Effector CD8-positive, alpha-beta T cell (primary cell): ENCODE measurements at places on chromosomes 2 and 18.

- no peak for DNase-seq
These were observed 92.4 kb downstream of the RHOB start for GRCh38 chr2:20539133-20539719.

- no peak for DNase-seq
These were observed 131.4 kb downstream of the MSH2 start for GRCh38 chr2:47534179-47534919.

- DNase-seq, result no peak
These were observed 6.0 kb upstream of the GPR55 start for GRCh38 chr2:230930928-230931555.

GRCh38 chr2:45218931-45219339 lies 209.7 kb upstream of the SIX2 start:
- no peak for DNase-seq

DNA sequence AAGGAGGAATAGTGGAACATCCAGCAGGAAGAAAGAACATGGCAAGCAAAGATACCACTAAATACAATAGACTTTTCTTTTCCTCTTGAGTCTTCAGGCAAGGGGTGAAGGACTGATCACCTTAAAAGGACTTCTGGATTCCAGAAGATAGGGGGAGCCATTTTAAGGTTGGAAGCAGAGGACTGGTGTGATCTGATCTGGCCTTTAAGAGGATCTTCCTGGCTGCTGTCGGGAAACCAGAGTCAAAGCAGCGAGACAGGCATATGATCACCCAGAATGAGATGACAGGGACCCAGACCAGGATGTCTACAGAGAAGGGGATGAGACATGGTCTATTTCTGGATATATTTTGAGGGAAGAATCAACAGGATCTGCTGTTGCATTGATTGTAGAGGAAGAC lies 558.0 kb downstream of the STK39 start:
- no peak for DNase-seq

- DNase-seq, result no peak
These were observed 36.8 kb upstream of the ATP8B1 start for GRCh38 chr18:57839942-57840381.

DNA sequence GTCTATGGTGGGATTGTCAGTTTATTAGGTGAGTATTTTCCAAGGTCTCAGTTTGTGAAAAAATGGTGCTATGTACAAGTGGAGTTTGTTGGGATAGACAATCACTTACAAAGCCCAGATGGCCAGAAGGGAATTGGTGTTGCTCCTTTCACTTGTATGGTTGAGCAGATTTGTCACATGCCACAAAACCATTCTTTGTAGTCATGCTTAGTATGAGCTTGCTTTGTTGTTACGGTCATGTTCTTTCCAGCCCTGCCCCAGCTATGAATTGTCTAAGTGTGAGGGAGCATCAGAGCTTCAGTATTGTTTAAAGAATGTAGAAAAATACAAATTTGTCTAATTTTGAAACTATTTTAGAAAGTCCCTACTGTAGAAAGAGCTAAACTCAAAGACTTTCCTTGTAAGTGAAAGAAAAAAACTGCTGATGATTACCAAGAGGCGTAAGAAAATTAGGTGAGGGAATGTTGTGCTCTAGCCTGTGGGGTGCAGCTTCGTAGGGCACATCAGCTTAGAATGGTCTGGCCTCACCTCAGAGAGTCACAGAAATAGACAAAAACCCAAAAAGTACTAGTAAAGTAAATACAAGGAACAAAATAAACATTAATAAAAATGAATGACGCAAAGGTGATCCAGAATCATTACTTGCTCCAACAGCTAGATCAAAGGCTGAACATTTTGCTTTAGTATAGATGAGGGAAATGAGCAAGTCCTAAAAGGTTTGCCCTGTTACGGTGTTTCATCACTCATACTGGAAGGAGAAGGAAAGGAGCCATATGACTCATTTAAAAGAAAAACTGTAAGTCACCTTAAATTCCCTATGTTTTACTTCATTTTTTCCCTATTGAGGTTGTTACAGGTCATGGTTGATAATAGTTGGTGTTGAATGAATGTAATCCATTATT lies 9.2 kb downstream of the TGIF1 start:
- DNase-seq, result no peak

DNA sequence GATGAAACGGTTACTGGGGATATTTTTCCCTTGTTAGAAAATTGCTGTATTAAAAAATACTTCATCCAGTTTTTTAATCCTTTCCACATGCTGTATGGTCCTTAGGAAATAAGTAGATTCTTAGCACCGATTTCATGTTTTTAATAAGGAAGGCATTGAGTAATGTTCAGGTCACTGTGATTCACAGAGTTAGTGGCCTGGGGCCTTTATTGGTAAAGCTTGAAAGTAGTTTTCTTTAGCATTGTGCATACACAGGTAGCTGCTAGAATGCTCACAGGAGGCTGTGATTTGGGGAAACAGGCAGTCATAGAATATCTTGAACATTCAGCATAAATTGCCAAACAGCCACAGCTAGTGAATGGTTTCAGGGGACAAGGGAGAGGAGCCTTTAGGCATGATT lies 79.8 kb downstream of the XRCC5 start:
- no peak for DNase-seq

DNA sequence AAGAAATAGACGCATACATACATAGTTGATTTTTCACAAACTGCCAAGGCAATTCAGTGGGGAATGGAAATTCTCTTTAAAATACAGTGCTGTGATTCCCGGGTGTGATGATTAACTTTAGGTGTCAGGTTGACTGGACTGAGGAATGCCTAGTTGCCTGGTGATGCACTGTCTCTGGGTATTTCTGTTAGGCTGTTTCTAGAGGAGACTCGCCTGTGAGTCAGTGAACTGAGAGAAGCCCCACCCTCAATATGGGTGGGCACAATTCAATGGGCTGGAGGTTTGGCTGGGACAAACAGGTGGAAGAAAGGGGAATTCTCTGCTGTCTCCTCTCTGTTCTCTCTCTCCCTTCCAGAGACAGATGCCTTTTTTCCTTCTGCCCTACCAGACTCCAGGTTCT lies 187.6 kb downstream of the ARHGAP28 start:
- DNase-seq, result no peak

DNA sequence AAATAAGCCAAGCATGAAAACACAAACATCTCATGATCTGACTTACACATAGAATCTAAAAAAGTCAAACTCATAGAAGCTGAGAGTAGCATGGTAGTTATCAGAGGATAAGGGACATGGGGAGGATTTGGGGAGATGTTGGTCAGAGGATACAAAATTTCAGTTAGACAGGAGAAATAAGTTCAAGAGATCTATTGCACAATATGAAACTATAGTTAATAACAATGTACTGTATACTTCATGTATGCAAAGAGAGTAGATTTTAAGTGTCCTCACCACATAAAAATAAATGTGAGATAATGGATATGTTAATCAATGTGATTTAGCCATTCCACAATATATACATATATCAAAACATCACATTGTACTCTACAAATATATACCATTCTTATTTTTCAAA lies 10.0 kb upstream of the ASNSD1 start:
- no peak for DNase-seq

- DNase-seq, result no peak
These were observed 6.7 kb downstream of the TNFRSF11A start for GRCh38 chr18:62331581-62332356.

DNA sequence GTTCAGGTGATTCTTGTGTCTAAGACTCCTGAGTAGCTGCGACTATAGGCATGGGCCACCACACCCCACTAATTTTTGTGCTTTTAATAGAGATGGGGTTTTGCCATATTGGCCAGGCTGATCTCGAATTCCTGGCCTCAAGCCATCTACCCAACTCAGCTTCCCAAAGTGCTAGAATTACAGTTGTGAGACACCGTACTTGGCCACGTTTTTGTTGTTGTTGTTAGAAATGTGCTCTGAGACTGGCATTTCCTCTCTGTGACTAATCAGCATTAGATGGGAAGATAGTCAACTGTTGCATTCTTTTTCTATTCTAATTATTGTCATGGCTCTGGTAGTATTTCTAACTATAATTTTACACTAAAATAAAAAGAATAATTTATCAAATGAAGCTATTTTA lies 191.7 kb downstream of the CAMKMT start:
- DNase-seq, result no peak

- DNase-seq, result no peak
These were observed 153.7 kb downstream of the TGIF1 start for GRCh38 chr18:3603421-3604234.

- no peak for DNase-seq
These were observed 32.4 kb upstream of the SNED1 start for GRCh38 chr2:240965905-240966456.

DNA sequence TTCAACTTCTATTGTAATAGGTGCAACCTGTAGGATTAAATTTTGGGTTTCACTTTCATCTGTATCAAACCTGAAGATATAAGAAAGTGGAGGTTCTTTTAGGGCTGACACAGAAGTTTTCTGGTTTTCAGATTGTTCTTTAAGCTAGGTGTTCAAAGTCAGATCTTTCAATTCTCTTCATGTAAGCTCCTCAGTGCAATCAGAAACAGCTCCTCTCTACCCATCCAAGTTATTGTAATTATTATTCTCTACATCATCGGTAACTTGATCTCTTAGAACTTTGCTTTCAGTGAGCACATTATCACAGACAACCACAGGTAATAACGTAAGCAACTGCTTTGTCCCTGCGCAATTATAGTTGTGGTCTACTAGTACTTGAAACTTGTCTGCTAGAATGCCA lies 179.4 kb downstream of the MYCN start:
- DNase-seq, result no peak
